ENCODE measurements at places on chromosomes 1 and 21. TPM values are rescaled to one million over a fixed set of nuclear protein-coding genes. Genes with fewer than 3 reads are reported as not detected.

USH2A gene
- not detected for total RNA-seq

CBR3 gene
- 12.6 TPM for total RNA-seq

KRTAP12-2 gene
- not detected for total RNA-seq

AIM2 gene
- not detected for total RNA-seq

PLA2G4A gene
- 9.2 TPM for total RNA-seq

MYCL gene
- total RNA-seq: 1.4 TPM

ANGPTL7 gene
- not detected for total RNA-seq

C1QTNF12 gene
- total RNA-seq: 1.7 TPM

MCOLN2 gene
- total RNA-seq: 2.3 TPM

C1orf105 gene
- total RNA-seq: not detected

NUF2 gene
- total RNA-seq: 29.3 TPM

GPR37L1 gene
- total RNA-seq: 0.14 TPM

CLCA4 gene
- total RNA-seq: not detected

NBL1 gene
- 28.7 TPM for total RNA-seq

HSD3B1 gene
- total RNA-seq: not detected

FLG2 gene
- total RNA-seq: not detected

RNF186 gene
- total RNA-seq: not detected

PKP1 gene
- 0.02 TPM for total RNA-seq

SERPINC1 gene
- not detected for total RNA-seq

IL6R gene
- total RNA-seq: 27.2 TPM

LEFTY2 gene
- 0.08 TPM for total RNA-seq

HRNR gene
- total RNA-seq: not detected

UBE2U gene
- total RNA-seq: not detected

LCE1B gene
- not detected for total RNA-seq

TNFRSF25 gene
- total RNA-seq: 4.9 TPM

KCNN3 gene
- total RNA-seq: not detected

MED8 gene
- total RNA-seq: 34.7 TPM

All from A549 treated with Mapracorat at 1 μM for 4 hours (cell line).